GM04503 (cell line): ENCODE measurements at places on chromosomes 1 and 21.
A peak's percentile ranks its signal among the peaks of the same experiment; 100 is the strongest.

DNA sequence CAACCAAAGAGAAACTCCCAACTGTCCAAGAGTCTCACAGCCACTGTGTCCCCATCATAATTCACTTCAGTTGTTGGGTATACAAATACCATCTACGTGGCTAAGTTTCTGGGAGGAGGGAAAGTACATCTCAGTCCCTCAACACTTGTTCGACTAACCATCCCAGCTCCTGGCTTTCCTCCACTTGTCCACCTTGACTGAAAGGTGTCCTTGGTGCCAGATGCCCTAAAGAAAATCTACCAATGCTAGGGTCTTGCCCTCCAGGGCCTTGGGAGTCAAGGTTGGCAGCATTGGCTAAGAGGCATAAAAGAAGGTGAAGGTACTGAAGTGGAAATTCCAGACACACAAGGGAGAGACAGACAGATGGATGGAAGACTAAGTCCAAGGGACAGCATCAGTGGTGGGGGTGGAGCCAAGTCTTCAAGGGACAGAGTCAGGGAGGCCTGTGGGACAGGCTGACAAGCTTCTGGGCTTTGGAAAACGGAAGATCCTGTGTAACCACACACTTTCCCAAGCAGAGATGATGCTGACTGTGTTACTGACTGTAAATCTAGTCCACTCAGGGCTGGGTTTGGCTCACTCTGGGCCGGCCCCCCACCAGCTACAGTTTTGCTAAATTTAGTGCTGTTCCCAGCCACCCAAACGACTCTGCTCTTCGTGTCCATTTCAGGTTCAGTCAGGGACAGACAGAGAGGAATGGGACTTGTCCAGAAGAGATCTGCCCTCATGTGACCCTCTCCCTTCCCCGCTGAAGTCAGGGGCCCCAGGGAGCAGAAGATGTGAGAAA is 60.1 kb downstream of the CD34 start:
- no peak for DNase-seq

DNA sequence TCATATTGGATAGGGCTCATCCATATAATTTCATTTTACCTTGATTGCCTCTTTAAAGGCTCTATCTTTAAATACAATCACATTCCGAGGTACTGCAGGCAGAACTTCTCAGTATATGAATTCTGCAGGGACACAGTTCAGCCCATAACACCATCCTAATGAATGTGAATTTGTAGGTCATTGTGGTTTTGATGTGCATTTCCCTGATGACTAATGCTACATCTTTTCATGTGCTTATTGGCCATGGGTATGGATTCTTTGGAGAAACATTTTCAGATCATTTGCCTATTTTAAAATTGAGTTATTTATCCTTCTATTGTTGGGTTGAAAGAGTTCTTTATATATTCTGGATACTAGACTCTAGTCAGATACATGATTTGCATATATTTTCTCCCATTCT is 9.6 kb upstream of the RPS6KC1 start:
- DNase-seq, result peak; percentile 9

DNA sequence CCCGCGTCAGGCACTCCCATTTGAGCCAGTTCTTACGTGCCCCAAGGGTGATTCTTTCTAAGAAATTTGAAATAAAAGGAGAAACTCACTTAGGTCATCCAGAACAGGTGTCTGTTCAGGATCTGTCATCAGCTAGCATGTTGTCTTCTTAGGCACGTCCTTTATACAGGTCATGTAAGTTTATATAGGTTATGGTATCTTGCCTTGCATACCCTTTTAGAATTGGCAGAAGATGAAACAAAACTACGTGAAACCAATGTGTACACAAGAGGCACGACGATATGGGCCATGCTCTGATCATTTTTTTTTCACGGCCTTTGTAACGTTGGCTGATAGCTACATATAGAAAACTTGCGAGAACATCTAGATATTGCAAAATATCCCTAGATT is 579 bp upstream of the GTF2B start:
- no peak for DNase-seq

DNA sequence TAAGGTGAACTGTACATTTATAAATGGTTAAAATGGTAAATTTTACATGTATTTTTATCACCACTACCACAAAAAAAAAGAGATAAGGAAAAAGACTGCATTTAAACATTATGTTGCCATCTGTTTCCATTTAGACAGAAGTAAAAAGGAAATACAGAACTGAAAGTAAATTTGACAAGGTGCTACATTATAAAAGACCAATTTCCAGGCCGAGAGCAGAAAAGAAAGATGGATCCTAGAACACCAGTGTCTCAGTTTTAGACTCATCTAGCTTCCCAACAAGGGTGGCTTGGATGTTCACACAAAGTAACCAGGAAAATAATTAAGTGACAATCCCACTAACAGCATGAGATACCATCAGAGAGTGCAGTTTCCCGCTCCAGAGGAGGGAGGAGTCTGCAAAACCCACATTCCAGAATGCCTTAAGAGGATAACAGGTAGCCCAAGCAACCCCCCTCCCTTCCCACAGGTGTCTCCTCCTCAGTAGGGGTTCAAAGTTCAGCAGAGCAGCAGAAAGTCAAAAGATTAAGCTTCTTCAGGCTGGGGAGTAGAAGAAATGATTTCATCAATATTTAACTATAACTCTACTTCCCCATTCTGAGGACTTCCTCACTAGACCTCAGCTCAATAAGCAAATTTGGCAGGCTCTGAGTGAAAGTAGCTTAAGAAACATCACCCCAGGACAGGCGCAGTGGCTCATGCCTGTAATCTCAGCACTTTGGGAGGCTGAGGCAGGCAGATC is 11.8 kb downstream of the TPM3 start:
- no peak for DNase-seq

GRCh38 chr1:156833603-156834002 is 17.0 kb upstream of the SH2D2A start:
- DNase-seq, result no peak

DNA sequence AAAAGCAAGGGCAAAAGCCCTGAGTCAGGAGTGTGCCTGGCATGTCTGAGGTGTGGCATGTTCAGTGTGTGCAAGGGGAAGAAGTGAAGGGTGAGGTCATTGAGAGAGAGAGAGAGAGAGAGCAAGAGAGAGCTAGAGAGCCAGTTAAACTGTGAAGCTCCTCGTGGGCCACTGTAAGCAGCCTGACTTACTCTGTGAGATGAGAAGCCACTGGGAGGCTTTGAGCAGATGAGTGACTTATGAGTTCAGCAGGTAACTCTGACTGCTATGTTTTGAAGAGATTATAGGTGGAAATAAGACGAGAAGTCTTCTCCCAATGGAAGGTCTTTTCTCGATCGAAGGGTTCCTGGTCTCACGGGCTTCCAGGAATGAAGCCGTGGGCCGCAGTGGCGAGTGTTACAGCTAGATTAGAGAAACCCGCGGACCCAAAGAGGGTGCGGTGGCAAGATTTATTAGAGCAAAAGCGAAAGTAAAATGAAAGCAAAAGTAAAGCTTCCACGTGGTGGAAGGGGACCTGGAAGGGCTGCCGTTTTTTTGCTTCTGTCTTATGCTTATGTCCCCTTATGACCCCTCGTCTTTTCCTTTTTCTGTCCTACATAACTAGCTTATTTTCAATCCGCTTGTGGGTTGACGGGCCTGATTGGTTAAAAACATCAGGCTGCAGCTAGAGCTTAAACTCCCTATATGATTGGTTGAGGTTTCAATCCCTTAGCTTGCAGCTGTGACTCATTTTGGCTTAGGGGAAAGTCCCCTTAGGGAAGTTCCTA is 323.1 kb upstream of the FAM78B start:
- no peak for DNase-seq

- no peak for DNase-seq
These were observed at the start of gene NTRK1 for GRCh38 chr1:156860628-156861423. Gene NTRK1, plus strand, starts transcription at chr1:156860865. Its CDS starts 70 bp downstream, at chr1:156860935.

GRCh38 chr1:27655151-27655937 is 16.6 kb downstream of the IFI6 start:
- no peak for DNase-seq

DNA sequence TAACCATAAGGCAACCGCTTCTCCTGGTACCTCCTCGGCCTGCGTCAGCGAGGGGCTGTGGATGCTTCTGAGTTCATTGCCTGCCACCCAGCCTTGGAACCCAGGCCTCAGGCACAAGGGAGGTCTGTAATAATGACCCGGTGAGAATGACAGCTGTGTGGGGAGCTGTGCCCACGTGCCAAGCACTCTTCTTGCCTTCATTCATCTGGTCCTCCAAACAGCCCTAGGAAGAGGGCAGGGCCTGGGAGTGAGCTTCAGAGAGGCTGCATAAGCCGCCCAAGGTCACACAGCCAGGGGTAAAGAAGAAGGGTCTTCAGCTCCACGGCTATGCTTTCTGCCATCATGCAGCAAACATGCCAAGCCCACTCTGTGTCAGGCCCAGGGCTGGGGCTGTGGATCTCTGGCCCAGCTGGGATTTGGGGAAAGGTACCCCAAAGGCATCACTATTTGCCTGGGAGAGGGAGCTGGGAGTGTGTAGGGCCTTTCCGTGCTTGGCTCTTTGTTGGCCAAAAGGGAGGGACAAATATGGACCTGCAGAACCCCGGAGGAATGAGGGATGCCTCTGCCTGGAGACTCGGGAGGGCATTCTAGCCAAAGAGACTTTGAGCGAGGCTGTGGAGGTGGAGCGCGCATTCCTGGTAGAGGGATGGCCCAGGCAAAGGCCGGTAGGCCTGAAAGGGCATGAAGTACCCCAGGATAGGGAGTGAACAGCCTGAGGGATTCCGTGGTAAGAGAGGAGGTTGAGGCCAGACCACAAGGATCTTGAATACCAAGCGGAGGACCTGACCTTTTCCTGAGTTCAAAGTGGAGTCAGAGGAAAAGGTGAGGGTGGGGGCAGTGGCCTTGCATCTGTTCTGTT is 10.1 kb upstream of the EDN2 start:
- no peak for DNase-seq

GRCh38 chr1:26822737-26823395 is 3.6 kb upstream of the ZDHHC18 start:
- DNase-seq, result no peak

DNA sequence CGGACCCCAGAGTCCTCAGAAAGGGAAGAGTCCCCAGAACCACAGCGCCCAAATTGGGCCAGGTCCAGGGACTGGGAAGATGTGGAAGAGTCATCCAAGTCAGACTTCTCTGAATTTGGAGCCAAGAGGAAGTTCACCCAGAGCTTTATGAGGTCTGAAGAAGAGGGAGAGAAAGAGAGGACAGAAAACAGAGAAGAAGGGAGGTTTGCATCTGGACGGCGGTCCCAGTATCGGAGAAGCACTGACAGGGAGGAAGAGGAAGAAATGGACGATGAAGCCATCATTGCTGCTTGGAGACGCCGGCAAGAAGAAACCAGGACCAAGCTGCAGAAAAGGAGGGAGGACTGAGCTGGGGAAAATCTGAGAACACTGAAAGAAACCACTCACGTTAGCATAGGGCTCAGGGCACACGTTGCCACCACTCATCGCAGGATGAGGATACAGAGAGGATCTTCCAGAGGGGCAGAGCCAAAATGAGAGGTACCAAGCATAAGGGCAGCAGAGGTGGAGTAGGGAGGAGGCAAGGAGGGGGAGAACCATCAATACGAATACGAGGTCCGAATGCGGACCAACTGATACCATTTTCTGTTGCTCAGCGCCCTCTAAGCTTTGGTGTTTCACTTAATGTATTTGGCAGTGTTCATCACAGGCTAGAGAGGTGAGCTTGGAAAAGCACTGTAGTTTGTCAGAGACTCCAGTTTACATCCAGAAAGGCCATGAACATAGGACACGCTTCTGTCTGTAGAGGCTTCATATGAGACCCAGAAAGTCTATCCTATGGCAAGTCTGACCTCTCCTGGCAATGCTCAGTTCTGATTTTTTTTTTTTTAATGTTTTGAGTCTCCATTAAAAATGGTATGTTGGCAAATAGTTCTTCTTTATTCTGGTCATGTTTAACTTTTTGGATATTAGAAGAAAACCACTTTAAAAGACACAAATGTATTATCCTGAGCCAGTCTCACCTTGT is 34.7 kb downstream of the STYXL2 start:
- no peak for DNase-seq
